ENCODE measurements at places on chromosomes 4 and X.
A peak's percentile ranks its signal among the peaks of the same experiment; 100 is the strongest.

- DNase-seq: peak; percentile 56
These were observed 36.3 kb upstream of the PLAC8 start for GRCh38 chr4:83150653-83151330.

- DNase-seq: peak; percentile 62
These were observed 3.8 kb upstream of the CENPC start for GRCh38 chr4:67549123-67549522.

- no peak for DNase-seq
These were observed 49.3 kb upstream of the EOLA2 start for GRCh38 chrX:149987613-149988012.

GRCh38 chr4:74394476-74395136, 29.7 kb downstream of the EREG start:
- DNase-seq: peak; percentile 61

- peak; percentile 79 for DNase-seq
These were observed 5.7 kb upstream of the IL13RA2 start for GRCh38 chrX:115023139-115023538.

- DNase-seq: no peak
These were observed 335 bp upstream of the CD38 start for GRCh38 chr4:15777697-15778288.

DNA sequence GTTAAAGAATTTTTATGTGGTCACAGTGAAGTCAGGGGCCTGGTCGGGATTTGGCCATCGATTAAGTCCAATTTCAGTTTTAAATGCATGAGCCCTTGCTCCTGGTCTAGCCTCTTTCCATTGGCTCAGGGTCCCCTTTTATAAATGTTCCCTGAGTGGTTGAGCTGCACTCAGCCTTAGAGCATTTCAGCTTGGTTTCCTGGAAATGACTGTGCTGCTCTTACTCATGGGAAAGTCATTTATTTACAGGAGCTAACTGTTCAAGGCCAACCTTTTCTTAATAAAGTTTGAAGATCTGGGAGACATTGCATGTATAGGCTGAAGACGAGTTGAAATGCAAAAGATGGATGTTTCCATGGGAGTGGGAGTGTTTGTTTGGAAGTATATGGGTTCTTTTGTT, 98.8 kb upstream of the CLNK start:
- DNase-seq: peak; percentile 68

GRCh38 chrX:148691456-148691855, 191.0 kb downstream of the AFF2 start:
- no peak for DNase-seq

DNA sequence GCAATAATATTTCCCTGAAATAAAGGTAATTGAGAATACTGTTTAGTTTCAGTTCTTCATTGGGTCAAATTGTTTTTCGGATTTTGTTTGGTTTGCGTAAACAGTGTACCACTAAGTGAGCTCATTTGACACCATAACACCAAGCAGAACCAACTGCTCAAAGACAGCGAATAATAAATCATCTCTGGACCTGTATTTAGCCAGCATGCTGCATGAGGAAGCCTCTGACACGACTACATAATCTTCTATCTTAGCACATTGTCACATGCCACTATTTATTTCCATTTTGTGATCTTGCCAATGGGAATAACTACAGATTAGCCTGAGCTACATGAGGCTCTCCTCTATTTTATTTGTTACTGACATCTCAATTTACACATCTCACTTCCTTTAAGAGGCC, 12.1 kb upstream of the PRKG2 start:
- DNase-seq: no peak

DNA sequence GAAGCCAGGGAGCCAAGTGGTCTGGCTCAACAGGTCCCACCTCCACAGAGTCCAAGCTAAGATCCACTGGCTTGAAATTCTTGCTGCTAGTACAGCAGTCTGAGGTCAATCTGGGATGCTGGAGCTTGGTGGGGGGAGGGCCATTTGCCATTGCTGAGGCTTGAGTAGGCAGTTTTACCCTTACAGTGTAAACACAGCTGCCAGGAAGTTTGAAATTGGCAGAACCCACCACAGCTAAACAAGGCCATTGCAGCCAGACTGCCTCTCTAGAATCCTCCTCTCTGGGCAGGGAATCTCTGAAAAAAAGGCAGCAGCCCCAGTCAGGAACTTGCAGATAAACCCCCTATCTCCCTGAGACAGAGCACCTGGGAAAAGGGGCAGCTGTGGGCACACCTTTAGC, 84.9 kb downstream of the EDA2R start:
- DNase-seq: no peak

GRCh38 chr4:88527787-88528186, 4.2 kb upstream of the PYURF start:
- no peak for DNase-seq

- DNase-seq: peak; percentile 41
These were observed 76.2 kb downstream of the DOCK11 start for GRCh38 chrX:118571836-118572235.

GRCh38 chr4:103197765-103198110, 405 bp downstream of the CENPE start:
- DNase-seq: no peak

DNA sequence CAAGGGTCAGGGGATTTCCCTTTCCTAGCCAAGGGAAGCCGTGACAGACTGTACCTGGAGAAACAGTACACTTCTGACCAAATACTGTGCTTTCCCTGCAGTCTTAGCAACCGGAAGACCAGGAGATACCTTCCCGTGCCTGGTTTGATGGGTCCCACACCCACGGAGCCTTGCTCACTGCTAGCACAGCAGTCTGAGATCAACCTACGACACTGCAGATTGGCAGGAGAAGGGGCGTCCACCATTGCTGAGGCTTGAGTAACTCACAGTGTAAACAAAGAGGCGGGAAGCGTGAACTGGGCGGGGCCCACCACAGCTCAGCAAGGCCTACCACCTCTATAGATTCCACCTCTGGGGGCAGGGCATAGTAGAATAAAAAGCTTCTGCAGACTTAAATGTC, 48.7 kb upstream of the SRD5A3 start:
- DNase-seq: no peak

DNA sequence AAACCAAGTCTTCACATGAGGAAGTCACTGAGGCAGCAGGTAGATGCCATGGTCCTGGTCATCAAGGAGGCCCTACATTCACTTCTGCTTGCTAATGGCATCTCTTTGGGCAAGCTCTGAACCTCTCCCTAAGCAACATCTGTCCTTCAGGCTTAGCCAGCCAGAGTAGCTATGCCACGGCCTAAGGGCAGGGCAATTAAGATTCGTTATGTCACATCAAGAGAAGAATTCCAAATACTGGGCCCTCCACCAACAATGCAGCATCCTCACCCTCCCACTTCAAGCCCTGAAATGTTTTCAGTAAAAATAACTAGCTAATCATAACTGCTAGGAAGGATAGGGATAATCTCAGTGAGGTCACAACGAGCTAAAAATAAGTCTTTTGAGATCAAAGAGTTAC, 120.7 kb upstream of the HCCS start:
- DNase-seq: no peak

DNA sequence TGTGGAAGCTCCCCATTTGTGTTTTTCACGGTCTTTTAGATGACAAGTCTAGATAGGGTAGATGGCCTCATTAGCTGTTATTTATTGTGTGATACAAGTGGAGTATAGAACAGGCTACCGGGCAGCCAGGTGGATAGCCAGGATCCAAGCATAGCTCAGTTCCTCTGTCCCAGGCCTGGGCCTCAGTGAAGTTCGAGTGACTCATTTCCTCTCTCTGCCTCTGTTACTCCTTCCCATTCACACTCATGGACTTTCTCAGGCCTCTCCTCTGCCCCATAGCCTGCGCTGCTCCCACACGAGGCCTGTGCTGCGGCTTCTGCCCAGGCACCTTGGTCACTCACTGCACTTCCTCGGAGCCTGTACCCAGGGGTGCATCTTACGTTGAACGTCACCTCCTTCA, 54.5 kb downstream of the TENM3 start:
- peak; percentile 56 for DNase-seq

- no peak for DNase-seq
These were observed 815.8 kb upstream of the EPHA5 start for GRCh38 chr4:66486068-66486467.

DNA sequence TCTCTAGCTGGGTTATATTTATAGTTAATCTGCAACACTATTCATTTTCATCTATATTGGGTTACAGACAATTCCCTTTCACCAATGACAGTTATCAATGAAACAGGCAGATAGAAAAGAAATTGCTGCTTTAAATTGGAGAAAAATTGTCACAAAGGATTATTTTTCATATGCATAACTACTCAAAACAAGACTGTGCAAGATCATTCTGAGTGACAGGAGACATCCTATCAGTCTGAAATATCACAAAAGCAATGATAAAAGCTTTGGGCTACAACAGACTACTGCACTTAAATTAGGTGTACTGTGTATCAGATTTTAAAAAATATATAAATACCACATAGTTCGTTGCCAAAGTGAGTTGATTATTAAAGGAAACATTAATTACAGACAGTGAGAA, 722.6 kb downstream of the ARAP2 start:
- DNase-seq: no peak

DNA sequence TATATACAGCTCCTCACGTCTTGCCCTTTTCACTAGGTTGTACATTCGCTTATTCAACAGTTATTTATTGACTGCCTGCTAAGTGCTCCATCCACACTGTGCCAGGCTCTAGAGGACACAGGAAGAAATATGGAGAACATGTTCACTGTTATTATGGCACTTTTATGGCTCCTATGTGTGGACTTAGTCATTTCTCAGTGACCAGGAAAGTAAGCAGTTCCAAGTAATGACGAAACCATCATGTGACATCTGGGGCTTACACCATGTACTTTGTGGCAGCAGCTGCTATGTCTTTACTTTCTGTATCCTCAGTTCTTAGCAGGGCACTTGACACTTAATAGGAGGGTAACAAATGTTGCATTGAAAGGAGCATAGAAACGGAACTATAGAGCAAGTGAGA, 278.0 kb downstream of the ANK2 start:
- DNase-seq: peak; percentile 33

GRCh38 chr4:152927737-152928136, 8.4 kb upstream of the FHDC1 start:
- DNase-seq: no peak

DNA sequence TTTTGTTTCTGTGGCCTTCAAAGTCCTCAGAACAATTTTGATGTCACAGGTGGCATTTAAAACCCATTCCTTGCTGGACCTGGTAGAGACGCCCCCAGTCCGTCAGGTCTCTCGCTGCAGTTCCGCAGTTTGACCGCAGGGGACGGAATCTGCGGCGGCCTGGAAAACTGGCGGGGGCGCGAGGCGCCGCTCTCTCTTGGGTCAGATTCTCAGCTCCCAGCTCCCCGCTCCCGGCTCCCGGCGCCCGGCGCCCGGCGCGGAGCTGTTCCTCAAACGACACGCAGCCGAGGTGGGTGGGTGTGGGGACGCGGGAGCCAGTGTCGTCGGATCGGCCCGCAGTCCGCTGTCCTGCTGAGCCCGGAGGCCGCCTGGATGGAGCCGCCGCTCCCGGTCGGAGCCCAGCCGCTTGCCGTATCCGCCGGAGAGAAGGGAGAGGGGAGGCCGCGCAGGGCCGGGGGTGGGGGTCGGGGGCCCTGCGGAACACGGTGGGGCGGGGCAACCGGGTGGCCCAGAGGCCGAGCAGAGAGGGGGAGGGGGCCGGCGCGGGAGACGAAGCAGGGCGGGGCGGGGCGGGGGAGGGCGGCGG, at the start of gene OCRL:
Gene OCRL, plus strand, starts transcription at position 192 of the 586 bp plus-strand sequence. Its CDS starts 181 bp downstream, at position 373.
- DNase-seq: peak; percentile 65

DNA sequence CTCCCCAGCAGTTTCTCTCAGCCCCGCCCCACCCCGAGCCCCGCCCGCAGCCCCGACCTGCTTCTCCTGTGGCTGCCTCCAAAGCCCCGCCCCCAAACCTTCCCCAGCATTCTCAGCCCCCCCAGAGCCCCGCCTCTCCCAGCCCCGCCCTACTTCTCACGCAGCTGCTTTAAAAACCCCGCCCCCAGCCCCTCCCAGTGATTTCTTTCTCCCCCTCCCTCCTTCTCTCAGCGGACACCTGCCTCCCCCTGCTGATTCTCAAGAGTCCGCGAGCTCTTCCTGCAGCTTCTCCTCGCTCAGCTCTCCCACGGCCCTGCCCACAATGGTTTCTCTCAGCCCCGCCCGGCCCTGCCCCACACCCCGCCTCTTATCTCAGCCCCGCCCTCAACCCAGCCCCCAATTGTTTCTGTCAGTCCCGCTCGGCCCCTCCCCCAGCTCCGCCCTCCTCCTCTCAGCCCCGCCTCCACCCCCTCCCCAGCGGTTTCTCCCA, 636 bp upstream of the EOLA1 start:
- DNase-seq: peak; percentile 89

DNA sequence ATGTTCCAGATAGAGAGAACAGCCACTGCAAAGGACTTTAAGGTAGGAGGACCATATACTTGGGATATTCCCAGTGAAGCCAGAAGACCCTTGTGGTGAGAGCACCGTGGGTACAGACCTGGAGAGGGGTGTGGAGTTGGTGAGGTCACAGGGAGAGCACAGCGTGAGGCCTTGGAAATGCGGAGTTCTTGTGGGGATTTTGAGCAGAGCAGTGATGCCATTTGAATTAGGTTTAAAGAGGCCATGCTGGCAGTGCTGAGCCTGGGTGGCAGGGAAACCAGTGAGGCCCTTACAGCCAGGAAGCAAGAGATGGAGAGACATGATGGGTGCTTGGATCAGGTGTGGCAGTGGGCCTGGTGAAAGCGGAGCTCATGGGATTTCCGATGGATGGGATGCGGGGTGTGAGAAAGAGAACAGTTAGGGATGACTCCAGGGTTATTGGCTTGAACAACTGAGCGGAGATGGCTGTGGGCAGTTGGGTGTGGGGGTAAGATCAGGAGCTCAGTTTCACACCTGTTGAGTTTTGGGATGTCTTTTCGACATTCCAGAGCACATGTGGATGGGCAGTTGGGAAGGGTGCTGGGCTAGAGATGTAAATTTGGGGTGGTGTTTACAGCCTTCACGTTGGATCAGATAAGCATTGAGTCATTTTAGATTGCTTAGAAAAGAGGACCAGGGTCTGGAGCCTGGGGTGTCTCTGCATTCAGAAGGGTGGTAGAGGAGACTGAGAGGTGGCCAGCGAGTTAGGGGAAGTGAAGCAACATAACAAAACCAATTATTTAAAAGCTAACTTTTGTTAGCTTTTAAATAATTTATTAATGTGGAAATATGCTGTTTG, 68.9 kb downstream of the TMEM131L start:
- no peak for DNase-seq

DNA sequence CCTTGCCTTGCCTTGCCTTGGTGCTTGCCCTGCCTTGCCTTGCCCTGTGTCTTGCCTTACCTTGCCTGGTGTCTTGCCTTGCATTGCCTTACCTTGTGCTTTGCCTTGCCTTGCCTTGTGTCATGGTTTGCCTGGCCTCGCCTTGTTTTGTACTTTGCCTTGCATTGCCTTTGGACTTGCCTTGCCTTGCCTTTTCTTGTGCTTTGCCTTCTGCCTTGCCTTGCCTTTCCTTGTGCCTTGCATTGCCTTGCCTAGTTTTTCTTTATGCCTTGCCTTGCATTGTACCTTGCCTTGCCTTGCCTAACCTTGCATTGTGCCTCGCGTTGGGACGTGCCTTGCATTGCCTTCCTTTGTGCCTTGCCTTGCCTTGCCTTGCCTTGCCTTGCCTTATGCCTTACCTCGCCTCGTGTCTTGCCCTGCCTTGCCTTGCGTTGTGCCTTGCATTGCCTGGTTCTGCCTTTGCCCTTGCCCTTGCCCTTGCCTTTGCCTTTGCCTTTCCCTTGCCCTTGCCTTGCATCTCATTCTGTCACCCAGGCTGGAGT, 82.8 kb downstream of the TAB3 start:
- DNase-seq: no peak

Data from fibroblast of pulmonary artery (primary cell).